ENCODE measurements at places on chromosomes 2 and 18. TPM values are rescaled to one million over a fixed set of nuclear protein-coding genes. Genes with fewer than 3 reads are reported as not detected.

C2orf15 gene
- 0.99 TPM for total RNA-seq

QPCT gene
- 19.4 TPM for total RNA-seq

REEP1 gene
- 0.68 TPM for total RNA-seq

BBS5 gene
- total RNA-seq = 6.0 TPM

SP5 gene
- not detected for total RNA-seq

ALPG gene
- 0.22 TPM for total RNA-seq

STAT4 gene
- 4.3 TPM for total RNA-seq

ST6GAL2 gene
- total RNA-seq = 21.9 TPM

BUB1 gene
- total RNA-seq = 32.9 TPM

CYTIP gene
- not detected for total RNA-seq

KCNS3 gene
- total RNA-seq = 1.1 TPM

MEP1B gene
- not detected for total RNA-seq

GREB1L gene
- total RNA-seq = 1.6 TPM

HMSD gene
- total RNA-seq = 4.2 TPM

LHCGR gene
- not detected for total RNA-seq

OXER1 gene
- not detected for total RNA-seq

EEF1B2 gene
- total RNA-seq = 1,034 TPM

FRZB gene
- 0.06 TPM for total RNA-seq

MROH2A gene
- not detected for total RNA-seq

SOX11 gene
- not detected for total RNA-seq

ANO7 gene
- 2.2 TPM for total RNA-seq

CNDP1 gene
- not detected for total RNA-seq

TEX44 gene
- not detected for total RNA-seq

KCNK3 gene
- total RNA-seq = 0.84 TPM

CETN1 gene
- total RNA-seq = not detected

SCN3A gene
- not detected for total RNA-seq

SERPINB5 gene
- not detected for total RNA-seq

SCYGR4 gene
- total RNA-seq = not detected

IL1F10 gene
- total RNA-seq = not detected

PLGLB1 gene
- total RNA-seq = not detected

Measured in A549 treated with ZK216348 at 1 μM for 4 hours (cell line).